ENCODE measurements at places on chromosomes 6 and 20. TPM values are rescaled to one million over a fixed set of nuclear protein-coding genes. Genes with fewer than 3 reads are reported as not detected.

GRCh38 chr20:62133864-62134263 lies 9.3 kb downstream of the PSMA7 start:
- no peak for ATAC-seq

- no peak for ATAC-seq
Measured at GRCh38 chr6:107102414-107102805, 12.9 kb downstream of the BEND3 start.

DNA sequence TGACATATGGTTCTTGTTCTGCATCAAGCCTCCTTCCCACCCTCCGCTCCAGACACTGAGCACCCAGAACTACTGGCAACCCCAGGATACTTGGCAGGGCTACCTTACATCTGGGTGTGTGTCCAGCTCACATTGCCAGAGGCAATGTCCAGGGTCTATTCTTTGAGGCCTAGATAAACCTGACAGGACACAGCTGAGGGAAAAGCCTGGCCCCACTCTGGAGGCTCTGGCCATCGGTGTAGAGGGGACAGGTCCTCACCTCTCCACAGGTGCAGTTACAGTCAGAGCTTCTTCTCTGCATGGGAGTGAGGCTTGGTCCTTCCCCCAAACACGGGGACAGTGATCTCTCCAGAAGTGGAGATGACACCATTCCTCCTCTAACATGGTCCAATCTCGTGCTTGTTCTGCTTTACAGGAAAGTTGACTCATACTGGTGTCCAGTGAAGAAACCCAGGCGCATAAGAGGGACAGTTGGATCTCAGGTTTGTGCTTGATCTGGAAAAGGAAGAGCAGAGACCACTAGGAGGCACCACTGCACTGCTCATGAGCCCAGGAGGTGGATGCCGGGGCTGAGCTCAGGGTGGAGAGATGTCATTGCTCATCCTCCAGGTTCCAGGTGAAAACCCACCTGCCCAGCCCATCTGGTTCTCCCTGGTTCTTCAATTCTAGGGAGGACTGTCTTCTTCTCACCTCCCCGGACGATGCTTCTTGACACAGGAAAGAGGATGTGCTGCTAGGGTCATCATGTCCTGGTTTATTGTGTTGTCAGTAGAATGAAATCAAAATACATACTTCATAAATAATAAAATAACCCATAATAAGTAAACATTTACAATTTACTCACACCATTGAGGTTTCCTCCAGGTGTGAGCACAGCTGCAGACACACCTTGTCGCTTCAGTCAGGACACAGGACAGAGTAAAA lies 14.7 kb downstream of the HLA-F start:
- ATAC-seq: peak; percentile 89

GRCh38 chr6:43774776-43775534 lies 4.9 kb downstream of the VEGFA start:
- ATAC-seq: peak; percentile 35

DNA sequence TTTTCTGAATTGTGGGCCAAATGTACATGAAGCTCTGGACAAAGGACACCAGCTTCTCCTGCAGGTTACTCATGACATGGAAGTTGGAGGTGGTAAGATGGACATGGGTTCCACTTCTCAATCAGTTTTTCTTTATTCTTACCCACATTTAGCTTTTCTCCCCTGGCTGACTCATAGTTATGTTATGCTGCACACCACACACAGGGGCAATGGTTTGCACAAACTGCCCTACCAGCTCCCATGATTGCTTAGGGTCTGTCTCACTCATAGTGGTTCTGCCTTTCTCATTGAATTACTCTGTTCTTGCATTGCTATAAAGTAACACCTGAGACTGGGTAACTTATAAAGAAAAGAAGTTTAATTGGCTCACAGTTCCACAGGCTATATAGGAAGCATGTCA lies 4.5 kb upstream of the CD109 start:
- ATAC-seq: no peak

DNA sequence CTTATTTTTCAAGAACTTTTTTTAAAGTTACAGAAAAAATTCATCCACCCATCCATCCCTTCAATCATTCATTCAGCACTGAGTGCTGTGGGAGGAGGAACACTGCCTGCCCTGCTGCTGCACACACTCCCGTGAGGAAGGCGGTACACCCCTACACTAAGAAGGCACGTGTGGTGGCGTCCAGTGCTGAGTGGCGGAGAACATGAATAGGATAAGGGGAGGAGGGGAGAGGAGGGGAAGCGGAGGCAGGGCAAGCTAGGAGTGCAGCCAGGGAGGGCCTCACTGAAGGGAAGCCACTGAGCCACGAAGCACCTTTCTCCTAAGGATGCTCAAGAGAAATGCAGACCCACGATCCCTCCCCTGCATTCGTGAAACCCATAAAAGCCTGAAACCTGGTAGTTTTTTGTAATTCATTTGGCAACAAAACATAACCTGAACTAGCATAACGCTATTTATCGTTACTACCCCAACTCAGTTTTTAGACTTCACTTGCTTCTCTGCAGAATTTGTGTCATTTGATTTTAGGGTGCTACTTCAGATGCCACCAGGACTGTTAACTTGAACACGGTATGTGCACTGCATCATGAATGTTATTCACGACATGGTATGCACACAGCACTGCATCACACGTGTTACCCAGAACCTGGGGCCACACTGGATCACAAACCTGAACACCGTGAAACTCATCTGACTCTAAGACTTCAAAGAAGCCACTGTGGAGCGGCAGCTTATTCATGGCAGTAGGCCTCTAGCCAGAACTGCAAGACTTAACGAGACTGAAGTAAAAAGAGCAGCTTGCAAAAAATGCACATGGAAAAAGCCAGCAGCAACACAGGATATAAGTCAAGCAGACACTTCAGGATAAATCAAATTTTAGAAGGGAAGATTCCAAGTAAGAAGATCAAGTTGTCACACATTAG lies 3.5 kb downstream of the RNASET2 start:
- ATAC-seq: no peak

GRCh38 chr6:118939683-118940082 lies 4.7 kb upstream of the MCM9 start:
- ATAC-seq: no peak

DNA sequence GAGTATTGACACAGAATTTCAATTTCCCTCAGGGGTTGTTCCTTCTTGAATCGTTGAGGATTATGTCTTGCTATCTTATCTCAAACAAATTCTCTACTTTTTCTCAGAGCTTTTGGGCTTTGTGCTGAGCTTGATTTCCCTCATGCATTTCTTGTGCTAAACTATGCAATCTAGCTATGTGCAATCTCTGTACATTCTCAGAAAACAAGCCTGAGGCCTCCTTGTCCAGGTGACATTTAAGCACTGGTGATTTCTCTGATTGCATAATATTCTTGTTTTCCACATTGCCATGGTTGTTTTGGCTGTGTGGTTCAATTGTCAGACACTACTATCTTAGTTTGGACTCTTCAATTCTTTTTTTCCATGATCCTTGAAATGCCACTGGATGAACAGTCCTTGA lies 81.2 kb upstream of the MAN1A1 start:
- no peak for ATAC-seq

DNA sequence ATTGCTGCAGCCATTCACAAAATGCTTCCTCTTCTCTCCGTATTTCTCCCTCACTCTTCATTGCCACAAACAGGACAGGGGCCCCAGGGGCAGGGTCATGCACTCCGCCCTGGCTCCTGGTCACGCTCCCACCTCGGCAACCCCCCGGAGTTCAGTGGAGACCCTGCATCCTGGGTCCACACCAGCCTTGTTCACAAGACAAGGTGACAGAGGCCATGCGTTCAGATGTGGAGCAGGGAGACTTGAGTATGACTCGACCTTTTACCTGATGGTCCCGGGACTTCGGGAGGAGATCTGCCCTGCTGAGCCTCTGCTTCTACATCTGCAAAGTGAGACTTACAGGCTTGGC lies 49.4 kb downstream of the ANKRD60 start:
- ATAC-seq: peak; percentile 5

DNA sequence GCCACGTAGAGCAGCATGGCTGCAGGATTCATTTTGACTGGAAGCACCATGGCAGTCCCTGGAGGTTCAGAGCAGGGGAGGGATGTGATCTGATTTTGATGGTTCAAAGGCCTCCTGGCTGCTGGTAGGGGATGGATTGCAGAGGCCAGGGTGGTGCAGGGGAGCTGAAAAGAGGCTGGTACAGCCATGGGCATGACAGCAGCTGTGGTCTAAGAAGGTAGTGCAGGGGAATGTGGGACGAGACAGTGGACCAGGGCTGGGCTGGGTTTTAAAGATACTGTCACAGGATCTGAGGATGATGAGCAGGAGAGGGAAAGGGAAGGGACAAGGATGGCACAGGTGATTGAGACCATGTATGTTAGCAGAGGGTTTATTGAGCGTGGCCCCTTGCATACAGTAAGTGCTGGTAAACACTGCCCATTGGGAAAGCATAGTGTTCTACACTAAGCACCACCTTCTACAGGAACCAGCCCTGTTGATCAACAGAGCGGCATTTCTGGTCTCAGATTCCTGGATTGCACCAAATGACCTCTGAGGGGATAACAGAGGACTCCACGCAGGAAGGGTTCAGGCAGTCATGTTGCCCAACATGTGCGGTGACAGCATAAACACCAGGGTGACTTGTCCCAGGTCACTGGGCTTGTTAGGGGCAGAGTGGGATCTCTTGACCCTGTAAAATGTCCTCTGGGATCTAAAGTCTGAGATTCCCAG lies 14.5 kb upstream of the SIRPA start:
- no peak for ATAC-seq

DNA sequence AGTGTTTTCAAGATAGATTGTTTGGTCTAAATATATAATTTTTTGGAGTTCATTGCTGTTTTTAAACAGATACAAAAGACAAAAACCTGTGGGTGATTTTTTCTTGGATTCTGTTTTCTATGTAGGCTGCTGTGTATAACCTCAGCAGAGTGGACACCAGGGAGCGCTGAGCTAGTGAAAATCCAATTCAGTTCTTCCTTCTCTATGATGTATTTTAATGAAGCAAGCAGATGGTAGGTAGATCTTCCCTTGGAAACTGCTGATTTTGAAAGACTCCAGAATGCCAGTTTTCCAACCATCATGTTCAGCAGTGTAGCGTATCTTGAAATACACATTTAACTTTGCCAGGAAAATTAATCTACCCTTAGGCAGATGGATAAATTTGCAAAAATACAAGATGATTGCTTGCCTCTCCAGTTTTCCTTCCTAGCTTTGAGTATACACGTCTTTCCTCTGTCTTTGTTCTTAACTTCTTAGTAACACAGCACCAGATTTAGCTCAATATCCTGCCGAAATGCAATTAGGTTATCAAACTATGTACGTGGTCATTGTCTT lies 178.0 kb downstream of the PHF3 start:
- ATAC-seq: no peak

DNA sequence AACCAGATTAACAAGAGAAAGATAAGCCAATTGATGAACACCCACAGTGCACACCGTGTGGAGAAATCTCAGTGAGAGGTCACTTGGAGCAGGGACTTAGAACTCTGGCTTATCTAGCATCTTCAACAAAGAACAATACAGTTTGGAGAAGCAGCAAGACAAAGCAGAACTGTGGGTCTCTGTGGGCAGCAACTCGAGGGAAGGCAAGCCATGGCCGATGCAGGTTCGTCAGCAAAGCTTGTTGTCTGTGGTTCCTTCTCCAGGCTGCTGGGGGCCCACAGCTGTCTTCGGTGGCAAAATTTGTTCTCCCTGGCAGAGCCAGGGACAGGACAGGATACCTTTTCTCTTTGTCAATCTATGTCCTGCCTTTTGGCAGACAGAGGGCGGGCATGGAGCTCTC lies 22.1 kb downstream of the RPP40 start:
- no peak for ATAC-seq

DNA sequence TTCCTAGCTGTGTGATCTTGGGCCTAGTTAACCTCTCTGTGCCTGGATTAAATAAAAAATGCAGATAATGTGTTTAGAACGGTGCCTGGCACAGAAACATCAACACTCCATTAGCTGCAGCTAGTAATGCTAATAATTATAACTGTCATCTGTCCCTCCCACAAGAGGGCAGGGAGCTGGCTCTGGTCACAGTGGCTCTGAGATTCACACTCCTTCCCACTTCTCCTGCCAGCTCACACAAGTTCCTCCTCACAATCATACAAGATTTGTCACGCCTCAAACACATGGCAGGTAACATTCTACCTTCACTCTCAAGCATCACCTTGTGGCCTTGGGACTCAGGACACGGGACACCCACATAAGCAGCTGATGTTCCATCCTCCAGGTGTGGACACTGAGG lies 2.4 kb downstream of the ADA start:
- ATAC-seq: no peak

The GSTA3 gene
- not detected for total RNA-seq

The CCN2 gene
- total RNA-seq: 1.8 TPM

The C20orf202 gene
- total RNA-seq: 0.24 TPM

The COL21A1 gene
- total RNA-seq: 4.9 TPM

The BPI gene
- total RNA-seq: not detected

The HSPA1L gene
- total RNA-seq: 0.44 TPM

The IYD gene
- not detected for total RNA-seq

The AHI1 gene
- total RNA-seq: 7.4 TPM

The SLC44A4 gene
- 2.9 TPM for total RNA-seq

The NRSN1 gene
- total RNA-seq: not detected

The TNNC2 gene
- not detected for total RNA-seq
